ENCODE measurements at places on chromosomes 2 and 18. TPM values are rescaled to one million over a fixed set of nuclear protein-coding genes. Genes with fewer than 3 reads are reported as not detected.
A peak's percentile ranks its signal among the peaks of the same experiment; 100 is the strongest.

Gene MC4R
- total RNA-seq, result not detected

DNA sequence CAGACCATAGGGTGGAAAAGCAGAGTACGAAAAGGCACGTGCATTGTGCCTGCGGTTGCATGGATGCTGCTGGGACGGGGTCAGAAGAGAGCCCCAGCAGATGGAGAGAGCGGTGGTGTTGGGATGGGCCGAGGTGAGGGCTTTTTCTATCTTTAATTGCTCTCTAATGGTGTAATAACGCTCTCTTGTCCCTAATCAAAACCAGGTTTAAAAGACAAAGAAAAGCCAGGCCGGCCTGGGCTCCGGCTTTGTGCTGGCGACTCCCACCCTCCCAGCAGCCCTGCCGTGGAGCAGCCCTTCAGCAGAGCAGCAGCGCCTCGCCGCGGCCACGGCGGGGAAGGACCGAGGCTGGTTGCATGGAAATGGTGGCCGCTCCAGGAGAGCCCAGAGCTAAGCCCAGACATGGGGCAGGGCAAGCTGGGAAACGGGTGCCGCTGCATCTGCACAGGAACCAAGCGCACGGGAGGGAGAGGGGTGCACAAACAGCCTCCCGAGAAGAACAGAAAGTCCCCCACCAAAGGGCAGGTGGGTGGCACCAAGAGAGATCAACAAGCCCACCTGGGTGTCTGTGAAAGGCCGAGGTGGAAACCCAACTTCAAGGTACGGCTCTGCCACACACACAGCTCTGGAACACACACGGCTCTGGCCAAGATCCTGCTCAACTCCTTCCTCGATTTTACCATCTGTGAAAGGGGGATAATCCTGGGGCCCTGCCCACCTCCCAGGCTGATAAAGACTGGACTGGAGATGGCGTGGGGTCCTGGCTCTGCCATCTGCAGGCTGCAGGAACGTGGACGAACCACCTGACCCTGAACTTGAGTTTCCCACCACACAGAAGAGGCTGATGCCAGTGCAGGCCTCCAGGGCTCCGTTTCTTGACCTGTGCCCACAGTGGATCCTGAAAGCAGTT, 15.0 kb downstream of the HS1BP3 start:
- no peak overlapping the region for H3K4me3 ChIP-seq
- H3K36me3 ChIP-seq, result peaks cover 57% of the 10 kb centered on the region
- peak overlapping the region; percentile 86 for H3K27ac ChIP-seq
- DNase-seq, result peak; percentile 95
- H3K27me3 ChIP-seq, result no peaks in the 10 kb centered on the region

Gene COLEC11
- not detected for total RNA-seq

GRCh38 chr2:20110876-20111275, 59.4 kb upstream of the LAPTM4A start:
- H3K4me3 ChIP-seq, result no peak overlapping the region
- peaks cover 7% of the 10 kb centered on the region for H3K4me1 ChIP-seq
- no peaks in the 10 kb centered on the region for H3K36me3 ChIP-seq
- no peak overlapping the region for H3K27ac ChIP-seq
- no peak for DNase-seq

Gene CCDC178
- 24.5 TPM for total RNA-seq

Gene GALNT5
- total RNA-seq, result 11.6 TPM

GRCh38 chr18:28095041-28095440, 81.9 kb downstream of the CDH2 start:
- DNase-seq, result no peak
- H3K27ac ChIP-seq, result no peak overlapping the region
- no peak overlapping the region for H3K4me3 ChIP-seq
- H3K36me3 ChIP-seq, result no peaks in the 10 kb centered on the region
- peaks cover 4% of the 10 kb centered on the region for H3K4me1 ChIP-seq

DNA sequence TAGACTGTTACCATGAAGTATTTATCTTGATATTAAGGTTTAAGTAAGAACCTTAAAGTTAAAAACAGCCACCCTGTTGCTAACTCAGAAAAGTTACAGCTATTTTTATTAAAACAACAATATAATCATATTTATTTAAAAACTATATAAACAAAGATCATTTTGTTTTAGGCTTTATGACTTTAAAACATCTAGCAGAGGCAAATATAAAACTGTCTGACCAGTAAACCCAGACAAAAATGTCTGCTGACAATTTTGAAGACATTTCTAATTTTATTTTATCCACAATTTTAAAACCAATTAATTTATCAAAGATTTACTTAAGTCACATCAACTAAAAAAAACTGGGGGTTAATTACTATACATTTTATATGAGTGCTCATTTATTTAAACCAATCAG, 14.2 kb downstream of the RBM43 start:
- no peak overlapping the region for H3K27ac ChIP-seq
- H3K36me3 ChIP-seq, result peaks cover 51% of the 10 kb centered on the region

GRCh38 chr2:235866373-235866772, 301.8 kb downstream of the GBX2 start:
- H3K4me1 ChIP-seq, result no peaks in the 10 kb centered on the region
- no peak overlapping the region for H3K4me3 ChIP-seq
- no peak overlapping the region for H3K27ac ChIP-seq

- H3K4me3 ChIP-seq, result no peak overlapping the region
- H3K4me1 ChIP-seq, result no peaks in the 10 kb centered on the region
- DNase-seq, result no peak
- H3K27ac ChIP-seq, result no peak overlapping the region
- H3K27me3 ChIP-seq, result no peaks in the 10 kb centered on the region
- no peaks in the 10 kb centered on the region for H3K36me3 ChIP-seq
Measured at GRCh38 chr2:171390941-171391516, 42.8 kb downstream of the METTL8 start.

GRCh38 chr2:133532919-133533318, 35.3 kb downstream of the NCKAP5 start:
- no peak overlapping the region for H3K27ac ChIP-seq
- H3K36me3 ChIP-seq, result no peaks in the 10 kb centered on the region
- H3K4me3 ChIP-seq, result no peak overlapping the region
- DNase-seq, result no peak

Gene ADCYAP1
- total RNA-seq, result 8.1 TPM

- no peaks in the 10 kb centered on the region for H3K27me3 ChIP-seq
- peak; percentile 36 for DNase-seq
- H3K36me3 ChIP-seq, result no peaks in the 10 kb centered on the region
- H3K4me3 ChIP-seq, result no peak overlapping the region
Measured at GRCh38 chr2:102342888-102343287, 12.7 kb upstream of the IL18R1 start.

Measured in stomach (tissue), 19 donors.